ENCODE measurements at places on chromosomes 13 and 19. TPM values are rescaled to one million over a fixed set of nuclear protein-coding genes. Genes with fewer than 3 reads are reported as not detected.

Gene CPAMD8
- 1.5 TPM for total RNA-seq

Gene INSL3
- total RNA-seq: not detected

Gene MUC16
- total RNA-seq: under 0.01 TPM

Gene NFIX
- 59.8 TPM for total RNA-seq

Gene SLC10A2
- total RNA-seq: not detected
